ENCODE measurements at places on chromosomes 11 and 22. TPM values are rescaled to one million over a fixed set of nuclear protein-coding genes. Genes with fewer than 3 reads are reported as not detected.
A peak's percentile ranks its signal among the peaks of the same experiment; 100 is the strongest.

- peak overlapping the region; percentile 40 for H3K4me3 ChIP-seq
- H3K27me3 ChIP-seq: no peaks in the 10 kb centered on the region
- peaks cover 47% of the 10 kb centered on the region for H3K4me1 ChIP-seq
Measured at GRCh38 chr11:128039140-128040021, 548.0 kb downstream of the ETS1 start.

DNA sequence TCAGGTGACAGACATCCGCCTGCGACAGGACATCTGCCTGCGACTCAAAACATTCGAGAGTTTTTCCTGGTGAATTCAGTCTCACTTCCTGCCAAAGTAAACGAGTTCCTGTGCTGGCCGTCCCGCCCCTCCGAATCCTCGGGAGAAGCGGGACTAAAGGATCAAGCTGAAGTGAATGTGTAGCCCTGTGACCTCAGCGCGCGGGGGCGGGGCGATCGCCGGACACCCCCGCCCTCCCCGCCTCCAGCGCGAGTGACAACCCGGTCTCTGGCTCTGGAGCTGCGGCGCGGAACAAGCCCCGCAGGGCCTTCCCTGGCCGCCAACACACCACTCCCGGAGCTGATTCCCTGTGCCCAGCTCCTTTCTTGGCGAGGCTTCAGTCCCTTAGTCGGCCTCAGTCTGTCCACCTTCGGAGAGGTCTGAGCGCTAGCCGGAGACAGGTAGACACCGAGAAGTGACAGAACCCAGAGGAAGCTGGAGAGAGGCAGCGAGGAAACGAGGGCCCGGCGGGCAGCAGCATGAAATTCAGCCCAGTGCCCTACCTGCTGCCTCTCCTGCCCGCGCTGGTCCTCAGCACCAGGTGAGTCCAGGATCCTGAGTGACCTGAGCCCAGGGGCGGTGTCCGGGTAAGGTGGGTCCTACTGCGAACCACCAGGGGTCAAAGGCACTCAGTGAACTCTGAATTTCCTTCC lies 766.4 kb upstream of the LUZP2 start:
- H3K4me1 ChIP-seq: no peaks in the 10 kb centered on the region
- no peaks in the 10 kb centered on the region for H3K36me3 ChIP-seq
- H3K27ac ChIP-seq: no peak overlapping the region
- no peak for DNase-seq
- no peak overlapping the region for H3K4me3 ChIP-seq

- peaks cover 38% of the 10 kb centered on the region for H3K27me3 ChIP-seq
- no peak overlapping the region for H3K4me3 ChIP-seq
- no peak overlapping the region for H3K27ac ChIP-seq
- peaks cover 11% of the 10 kb centered on the region for H3K4me1 ChIP-seq
Measured at GRCh38 chr11:115502636-115503082, 1.6 kb downstream of the CADM1 start.

Gene MS4A4A
- not detected for total RNA-seq
